ENCODE measurements at places on chromosomes 3 and 15.

- no peak for DNase-seq
Measured at GRCh38 chr15:39299486-39300267, 281.2 kb upstream of the THBS1 start.

GRCh38 chr3:124617177-124617576 lies 113.1 kb upstream of the UMPS start:
- DNase-seq = no peak

DNA sequence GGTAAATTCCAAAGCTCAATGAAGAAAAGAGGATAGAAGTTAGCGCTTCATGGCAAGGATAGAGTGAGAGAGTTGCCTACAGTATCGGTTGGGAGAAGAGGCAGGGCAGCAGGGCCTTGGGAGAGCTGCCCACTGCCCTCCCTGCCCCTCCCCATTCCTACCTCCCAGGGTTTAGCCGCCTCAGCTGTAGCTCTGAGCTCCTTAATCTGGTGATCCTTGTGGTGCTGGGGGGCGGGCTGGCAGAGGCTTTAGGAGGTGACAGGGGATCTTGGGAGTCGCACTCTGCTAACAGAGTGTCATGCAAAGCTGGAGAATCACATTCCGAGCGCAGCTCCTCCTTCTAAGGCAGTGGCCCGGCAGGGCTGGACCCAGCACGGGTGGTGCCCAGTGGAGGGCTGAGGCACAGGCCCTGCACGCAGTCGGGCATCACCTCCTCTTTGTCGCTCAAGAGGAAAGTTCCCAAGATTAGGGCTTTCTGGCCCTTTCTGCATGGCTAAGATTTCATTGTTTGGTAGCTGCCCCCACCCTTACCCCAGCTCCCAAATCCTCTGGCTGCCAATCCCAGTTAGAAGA lies 57.1 kb upstream of the POLG start:
- DNase-seq = no peak

- no peak for DNase-seq
Measured at GRCh38 chr3:5390221-5390620, 202.7 kb downstream of the EDEM1 start.

DNA sequence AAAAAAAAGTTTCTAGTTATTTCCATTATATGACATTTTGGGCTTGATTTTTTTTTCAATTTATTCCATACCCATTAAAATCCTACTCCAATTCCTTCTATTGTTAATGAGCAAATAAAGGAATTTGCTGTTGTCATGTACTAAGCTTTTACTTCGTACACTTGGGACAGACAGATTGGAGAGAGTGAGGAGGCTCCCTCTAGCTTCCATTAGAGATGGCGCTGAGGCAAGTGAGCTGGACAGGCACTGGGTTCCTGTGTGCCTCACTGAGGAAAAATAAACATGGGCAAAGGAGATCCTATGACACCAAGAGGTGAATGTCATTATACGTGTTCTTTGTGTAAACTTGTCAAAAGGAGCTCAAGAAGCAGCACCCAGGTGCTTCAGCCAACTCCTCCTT lies 441.1 kb upstream of the MDFIC2 start:
- DNase-seq = no peak

DNA sequence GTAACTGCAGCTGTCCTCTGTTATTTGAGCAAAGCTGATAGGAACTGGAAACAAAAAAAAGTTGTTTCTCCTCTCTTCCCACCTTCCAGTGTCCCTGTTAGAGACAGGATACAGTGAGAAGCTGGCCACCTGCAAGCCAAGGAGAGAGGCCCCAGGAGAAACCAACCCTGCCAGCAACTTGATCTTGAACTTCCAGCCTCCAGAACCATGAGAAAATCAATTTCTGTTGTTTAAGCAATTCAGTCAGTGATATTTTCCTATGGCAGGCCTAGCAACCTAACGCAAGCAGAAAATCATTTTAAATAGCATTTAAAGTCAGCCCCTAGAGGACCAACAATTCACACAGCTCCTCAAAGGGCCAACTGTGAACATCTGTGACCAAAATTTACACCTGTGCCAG lies 291.3 kb downstream of the OXSM start:
- DNase-seq = no peak

GRCh38 chr3:50628601-50629000 lies 11.7 kb downstream of the MAPKAPK3 start:
- no peak for DNase-seq

DNA sequence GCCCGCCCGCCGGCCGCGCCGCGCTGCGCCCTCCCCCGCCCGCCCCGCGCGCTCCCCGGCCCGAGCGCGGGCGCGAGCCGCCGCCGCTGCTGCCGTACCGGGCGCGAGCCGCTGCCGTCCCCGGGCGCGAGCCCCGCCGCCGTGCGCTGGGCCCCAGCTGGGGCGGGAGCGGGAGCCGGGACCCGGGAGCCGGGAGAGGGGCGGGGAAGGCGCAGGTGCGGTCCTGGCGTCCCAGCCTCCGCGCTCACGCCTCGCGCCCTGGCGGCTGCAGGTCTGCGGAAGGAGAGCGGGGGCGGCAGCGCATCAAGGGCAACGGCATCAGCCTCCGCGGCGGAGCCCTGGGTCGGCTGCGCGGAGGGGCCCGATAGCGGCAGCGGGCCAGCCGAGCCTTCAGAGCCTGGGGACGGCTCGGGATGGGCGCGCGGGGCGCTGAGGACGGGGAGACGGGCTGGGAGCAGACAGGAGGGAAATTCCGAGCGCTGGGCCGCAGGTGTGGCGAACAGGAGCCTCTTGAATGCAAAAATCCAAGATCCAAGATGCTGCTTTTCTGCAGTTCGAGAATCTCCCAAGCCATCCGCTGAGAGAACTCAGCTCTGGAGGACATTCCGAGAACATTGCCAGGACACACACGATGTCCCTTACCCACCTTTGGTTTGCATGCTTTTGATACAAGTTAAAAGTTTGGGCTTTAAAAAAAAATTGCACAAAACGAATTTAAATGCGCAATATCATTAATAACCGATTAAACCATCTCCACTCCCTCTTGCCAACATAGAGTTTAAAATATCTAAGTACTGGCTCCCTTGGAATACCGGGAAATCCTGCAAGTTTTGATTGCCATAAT lies 251.1 kb downstream of the TJP1 start:
- no peak for DNase-seq

DNA sequence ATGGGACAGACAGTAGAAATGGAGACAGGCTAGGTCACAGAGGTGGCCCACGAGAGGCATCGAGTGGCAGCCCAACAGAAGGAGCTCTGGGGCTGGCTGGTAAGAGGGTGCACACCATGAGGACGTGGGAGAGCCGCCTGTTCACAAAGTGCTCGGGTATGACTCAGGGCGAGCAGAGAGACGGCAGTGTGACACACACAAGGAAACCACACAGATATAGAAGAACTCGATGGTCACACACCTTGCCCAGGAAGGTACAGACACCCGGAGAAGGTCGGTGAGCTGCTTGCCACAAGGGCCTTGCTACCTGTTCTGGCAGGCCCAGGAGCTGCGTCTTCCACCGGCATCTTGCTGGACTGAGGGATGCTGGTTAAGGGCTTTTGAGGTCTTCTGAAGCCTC lies 50.2 kb downstream of the CA12 start:
- DNase-seq = no peak

GRCh38 chr3:27642796-27643195 lies 79.3 kb downstream of the EOMES start:
- no peak for DNase-seq

- no peak for DNase-seq
Measured at GRCh38 chr3:61715886-61716527, 154.6 kb downstream of the PTPRG start.

GRCh38 chr3:12507591-12508281 lies 23.5 kb downstream of the TSEN2 start:
- DNase-seq = no peak

DNA sequence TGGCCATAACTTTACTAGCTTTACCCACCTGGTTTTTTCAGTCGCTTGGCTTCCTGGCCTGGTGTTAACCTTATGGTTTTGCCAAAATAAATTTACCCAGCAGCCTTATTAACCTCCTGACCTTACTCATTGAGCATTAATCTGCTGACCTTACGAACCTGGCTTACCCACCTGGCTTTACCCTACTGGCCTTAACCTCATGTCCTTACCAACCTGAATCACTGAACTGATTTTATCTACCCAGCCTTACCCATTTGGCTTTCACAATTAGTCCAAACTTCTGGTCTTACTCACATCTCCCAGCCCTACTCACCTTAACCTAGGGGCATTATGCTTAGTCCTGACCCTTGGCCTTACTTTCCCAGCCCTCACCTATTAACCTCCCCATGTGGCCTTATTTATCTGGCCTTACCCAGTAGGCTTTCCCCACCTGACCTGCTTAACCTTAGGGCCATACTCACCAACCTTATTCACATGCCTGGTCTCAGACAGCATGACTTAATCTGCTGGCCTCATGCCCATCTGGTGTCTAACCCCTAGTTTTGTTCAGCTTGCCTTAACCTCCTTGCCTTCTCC lies 93.4 kb downstream of the IL12A start:
- no peak for DNase-seq

- no peak for DNase-seq
Measured at GRCh38 chr15:59968314-59968713, 35.8 kb upstream of the FOXB1 start.

DNA sequence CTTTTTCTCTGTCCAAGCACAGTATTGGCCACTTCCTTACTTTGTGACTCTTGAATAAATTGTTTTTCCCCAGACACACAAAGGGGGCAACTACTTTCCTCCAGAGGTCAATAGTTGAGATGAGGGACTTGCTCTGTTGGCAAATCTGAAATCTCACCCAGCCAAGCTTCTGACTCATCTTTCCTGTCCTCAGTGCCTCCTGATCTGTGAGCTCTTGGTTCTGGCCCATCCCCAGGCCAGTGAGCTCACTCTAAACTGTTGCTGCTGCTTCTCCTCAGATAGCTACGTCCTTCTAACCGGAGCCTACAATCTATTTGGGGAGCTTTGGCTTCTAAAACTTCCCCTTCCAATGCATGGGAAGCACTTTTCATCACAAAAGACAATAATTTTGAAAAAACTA lies 50.0 kb upstream of the NMD3 start:
- no peak for DNase-seq

- DNase-seq = no peak
Measured at GRCh38 chr15:74505837-74506514, 35.0 kb upstream of the ARID3B start.

DNA sequence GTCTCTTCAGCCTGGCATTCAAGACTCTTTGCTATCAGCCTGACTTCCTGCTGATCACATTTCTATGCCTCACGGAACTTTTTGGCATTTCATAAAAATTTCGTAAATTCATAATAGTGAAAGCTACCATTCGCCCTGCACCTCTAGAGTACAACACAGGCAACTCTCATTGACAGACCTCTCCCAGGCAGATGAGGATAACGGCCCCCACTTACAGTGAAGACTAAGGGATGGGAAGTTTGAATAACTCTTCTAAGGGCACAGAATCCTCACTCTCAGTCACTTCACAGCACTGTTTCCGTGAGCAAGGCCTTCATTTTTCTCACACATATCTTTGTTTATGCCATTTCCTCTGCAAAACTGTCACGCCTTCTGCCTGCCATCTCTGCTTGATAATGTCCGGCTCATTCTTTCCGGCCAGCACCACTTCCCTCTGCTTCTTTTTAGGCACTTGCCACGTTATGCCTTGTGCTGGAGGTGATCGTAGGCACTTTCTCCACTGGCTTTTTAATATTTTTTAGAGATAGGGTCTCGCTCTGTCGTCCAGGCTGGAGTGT lies 224.1 kb upstream of the HES1 start:
- no peak for DNase-seq

DNA sequence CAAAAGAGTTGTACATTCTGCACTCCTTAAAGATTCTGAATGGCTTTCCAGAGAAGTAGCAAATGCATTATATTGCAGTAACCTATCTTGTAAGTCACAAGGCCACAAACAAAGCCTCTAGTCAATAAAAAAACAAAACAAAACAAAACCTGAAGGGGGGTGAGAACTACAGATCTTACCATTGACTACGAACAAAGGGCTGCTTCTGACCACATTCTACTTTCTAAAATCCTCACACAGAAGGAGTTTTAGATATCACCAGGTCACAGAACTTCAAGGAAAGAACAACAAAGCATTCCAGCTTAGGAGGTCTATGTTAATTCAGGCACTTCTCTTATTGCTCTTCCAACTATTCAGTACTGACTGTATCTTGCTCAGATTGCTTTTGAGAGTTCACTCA lies 343.0 kb downstream of the ZBTB20 start:
- DNase-seq = no peak

DNA sequence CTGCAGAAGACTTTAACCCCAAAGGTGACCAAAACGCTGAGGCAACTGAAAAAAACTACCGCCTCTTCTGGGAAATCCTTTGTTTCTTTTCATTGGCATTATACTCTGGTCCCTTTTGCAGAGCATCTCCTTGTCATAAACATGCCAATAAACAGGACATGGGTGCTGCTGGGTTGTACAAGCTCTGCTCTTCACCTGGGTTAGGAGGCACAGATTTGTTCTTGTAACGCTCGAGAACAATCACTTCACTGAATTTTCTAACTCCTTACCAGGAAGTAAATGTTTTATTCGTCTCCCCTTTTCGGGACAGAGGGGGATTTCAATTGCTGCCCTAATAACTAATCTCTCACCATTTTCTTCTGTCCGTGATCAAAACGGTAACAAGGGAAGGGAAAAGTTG lies 1.3 kb downstream of the PLCH1 start:
- DNase-seq = no peak

GRCh38 chr3:40923143-40923542 lies 276.2 kb upstream of the CTNNB1 start:
- DNase-seq = no peak

All from T-cell (primary cell).